ENCODE measurements at places on chromosomes 4 and X.

GRCh38 chr4:74344031-74344430 is 20.9 kb upstream of the EREG start:
- DNase-seq, result no peak

DNA sequence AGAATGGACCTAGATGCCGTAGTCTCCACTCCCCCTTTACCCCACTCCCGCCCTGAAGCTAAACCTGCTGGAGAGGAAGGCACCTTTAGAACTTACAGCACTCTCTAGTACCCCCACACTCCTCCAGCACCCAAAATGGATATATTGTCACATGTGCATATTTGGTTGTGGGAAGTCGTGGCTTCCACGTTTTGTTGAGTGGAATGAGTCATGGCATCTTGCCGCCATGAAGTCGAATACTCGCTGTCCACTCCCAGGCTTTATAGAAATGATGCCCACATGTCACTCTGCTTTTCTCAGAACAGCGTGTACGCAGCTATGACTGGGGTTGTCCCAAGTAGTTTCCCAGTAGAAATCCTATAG is 545 bp downstream of the ABCE1 start:
- peak; percentile 1 for DNase-seq

DNA sequence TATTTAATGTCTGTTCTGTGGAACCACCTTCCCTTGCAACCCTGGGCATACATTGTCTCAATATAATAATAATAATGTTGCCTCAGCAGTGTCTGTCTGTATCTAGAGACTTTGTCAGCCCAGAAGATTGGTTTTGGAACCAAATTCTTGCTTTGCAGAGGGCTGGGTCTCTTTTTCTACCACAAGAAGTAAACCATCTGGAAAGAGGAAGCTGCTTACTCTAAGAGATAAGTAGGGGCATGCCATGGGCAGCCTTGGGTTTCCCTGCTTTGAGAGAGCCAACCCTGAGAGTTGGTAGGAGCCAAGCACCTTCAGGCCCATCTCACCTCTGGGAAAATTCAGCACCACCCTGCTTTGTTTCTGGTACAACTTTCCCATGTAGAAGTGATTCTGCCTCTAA is 27.0 kb downstream of the TMEM31 start:
- DNase-seq, result no peak

DNA sequence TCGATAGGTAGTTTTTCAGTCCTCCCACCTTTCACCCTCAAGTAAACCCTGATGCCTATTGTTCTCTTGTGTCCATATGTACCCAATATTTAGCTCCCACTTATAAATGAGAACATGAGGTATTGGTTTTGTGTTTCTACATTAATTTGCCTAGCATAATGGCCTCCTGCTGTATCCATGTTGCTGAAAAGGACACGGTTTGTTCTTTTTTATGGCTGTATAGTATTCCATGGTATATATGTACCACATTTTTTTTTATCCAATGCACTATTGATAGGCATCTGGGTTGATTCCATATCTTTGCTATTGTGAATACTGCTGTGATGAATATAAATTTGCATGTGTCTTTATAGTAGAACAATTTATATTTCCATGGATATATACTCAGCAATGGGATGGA is 199.2 kb downstream of the RAB28 start:
- no peak for DNase-seq

- DNase-seq, result no peak
Observed at GRCh38 chrX:42615161-42615563, 162.8 kb downstream of the PPP1R2C start.

GRCh38 chr4:180189666-180190065 is 2053.5 kb upstream of the TENM3 start:
- no peak for DNase-seq

DNA sequence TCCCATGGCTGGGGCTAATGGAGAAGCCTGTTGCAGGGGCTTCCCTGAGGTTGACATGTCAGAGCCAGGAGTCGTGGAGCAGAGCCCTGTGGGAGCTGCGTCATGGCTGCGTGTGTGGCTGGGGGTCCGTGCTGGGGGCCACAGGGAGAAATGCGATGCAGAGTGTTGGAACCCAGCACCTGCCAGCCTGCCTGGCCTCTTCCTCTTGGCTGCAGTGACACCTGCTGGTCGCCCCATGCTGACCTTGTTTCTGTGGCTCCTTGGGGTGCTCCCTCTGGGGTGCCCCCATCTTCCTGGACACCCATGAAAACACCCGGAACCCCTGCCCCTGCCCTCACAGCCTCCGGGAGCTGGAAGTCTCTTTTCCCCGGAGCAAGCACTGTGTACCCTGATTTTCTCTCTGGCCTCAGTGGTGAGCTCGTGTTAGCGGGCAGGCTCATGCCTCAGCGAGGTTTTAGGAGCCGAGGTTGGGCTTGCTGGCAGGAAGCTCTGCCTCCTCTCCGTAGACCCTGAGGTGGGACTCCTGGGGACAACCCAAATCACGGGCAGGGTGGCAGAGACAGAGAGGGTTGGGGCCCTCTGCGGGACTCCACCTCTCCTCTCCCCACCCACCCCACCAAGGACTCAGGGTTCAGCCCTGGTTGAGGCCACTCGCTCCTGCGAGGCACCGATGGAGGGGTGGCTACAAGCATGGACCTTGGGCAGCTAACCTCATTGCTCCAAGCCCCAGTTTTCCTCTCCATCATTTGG is 103.7 kb downstream of the SORCS2 start:
- DNase-seq, result no peak

GRCh38 chr4:8297141-8297601 is 27.6 kb downstream of the HTRA3 start:
- DNase-seq, result no peak

- no peak for DNase-seq
Observed at GRCh38 chr4:113086172-113086695, 36.8 kb downstream of the ANK2 start.

DNA sequence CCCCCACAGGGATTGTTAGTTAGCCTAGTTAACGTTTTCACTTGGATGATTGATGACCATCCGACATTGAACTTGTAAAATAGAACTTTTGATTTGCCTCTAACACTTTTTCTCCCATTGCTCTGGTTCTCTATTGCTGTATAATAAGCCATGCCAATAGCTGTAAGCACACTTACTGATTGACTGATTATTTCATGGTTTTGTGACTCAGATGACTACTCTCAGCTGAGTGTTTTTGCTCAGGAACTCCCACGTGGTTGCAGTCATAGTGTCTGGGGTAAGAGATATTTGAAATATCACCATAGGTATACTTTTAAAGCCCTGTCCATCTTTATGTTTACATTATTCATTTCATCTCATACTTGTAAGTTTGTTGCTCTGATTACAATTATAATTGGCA is 1285.5 kb downstream of the STIM2 start:
- DNase-seq, result no peak

DNA sequence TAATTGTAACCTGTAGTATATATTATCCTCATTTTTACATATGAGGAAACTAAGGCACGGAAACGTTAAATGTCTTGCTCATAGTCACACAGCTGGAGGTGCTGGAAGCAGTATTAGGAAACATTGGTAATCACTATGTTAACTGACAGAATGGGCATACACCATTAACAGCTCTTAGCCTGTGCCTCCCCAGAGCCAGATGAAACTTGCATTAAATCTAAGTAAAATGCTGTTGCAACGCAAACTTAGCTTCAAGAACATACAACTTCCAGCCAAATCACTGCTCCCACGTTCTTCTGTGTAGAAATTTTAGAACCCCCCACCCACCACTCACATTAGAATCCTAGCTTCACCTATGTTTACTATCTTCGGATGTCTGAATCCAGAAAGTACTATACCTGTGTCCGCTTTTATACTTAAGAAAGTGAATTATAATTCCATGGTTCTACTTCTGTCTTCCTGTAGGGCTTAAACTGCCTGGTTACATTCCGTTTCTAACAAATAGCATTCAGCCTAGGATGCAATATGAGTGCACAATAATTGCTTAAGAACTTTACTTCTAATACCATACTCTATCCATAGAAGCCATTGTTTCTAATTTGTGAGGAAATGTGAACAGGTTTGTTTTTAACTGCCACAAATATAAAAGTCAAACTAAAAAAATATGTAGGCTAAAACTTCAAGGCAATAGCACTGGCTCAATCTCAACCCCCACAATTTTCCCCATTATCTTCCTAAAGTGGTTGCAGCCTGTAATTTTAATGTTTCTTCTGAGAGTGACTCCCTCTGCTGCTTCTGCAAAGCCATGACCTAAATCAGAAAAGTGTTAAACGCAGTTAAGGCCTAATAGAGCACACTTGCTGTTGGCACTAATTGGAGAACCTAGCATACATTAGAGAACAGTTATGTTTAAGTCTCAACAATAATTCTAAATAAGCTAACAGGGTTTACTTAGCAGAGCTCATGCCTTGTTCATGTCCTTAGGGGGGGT is 4.4 kb downstream of the UNC5C start:
- DNase-seq, result no peak

- DNase-seq, result no peak
Observed at GRCh38 chr4:10104211-10104990, 12.2 kb downstream of the WDR1 start.

DNA sequence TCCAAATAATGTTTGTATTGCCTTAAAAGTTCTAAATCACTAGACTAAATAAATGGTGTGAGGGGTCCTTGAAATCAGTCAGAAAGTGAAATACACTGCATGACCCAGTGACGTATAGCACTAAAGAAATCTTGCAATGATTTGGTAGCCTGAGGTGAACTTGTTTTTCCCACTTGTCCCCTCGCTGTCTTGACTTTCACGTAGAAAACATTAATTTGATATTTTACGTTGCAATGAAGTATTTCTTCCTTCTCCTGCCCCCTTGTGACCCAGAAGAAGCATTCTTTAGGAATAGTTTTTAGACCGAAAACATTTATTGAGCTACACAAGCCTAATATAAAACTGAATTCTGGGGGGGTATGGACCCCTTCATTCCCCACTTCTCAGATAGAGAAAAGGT is 3.7 kb downstream of the KLB start:
- DNase-seq, result no peak

GRCh38 chr4:17647176-17647806 is 32.9 kb downstream of the MED28 start:
- no peak for DNase-seq

- no peak for DNase-seq
Observed at GRCh38 chr4:150401083-150401687, 180.8 kb upstream of the MAB21L2 start.

DNA sequence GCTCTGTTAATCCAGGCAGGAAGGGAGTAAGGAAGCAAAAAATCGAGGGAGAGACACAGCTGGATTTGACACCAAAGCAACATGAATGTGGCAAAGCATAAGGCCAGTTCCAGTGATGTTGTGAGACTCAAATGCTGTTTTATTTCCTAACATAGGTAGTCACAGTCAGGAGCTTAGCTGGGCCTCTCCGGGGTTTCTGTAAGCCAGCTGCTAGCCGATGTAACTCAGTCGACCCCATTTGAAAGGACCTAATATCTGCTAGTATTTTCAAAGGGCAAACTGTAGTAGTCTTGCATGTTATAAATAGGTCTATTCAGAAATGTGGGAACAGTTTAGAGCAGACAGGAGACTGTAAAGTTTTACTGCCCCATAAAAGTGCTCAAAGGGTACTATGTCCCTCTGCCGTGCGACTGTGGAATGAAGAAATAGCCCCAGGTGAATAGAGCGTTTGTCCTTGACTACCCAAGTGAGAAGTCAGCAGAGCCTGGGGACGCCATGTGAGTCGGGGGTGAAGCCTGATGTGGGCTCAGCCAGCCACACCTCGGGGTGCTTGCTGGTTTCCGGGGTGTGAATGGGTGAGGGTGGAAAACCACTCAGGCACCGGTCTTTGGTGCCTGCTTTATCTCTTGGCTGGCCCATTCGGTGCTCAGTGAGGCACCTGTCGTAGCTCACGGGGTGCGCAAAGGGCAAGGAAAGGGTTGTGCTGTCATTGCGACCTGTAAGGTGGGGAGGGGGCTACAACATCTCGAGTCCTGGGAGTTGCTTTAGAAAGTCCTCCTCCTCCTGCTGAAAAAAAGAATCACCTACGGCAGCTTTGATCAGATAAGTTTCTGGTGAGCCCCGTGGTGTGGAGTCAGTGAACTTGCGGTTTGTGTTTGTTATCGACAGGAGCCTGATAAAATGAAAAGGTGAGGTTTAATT is 745 bp downstream of the TRIM2 start:
- DNase-seq, result no peak

DNA sequence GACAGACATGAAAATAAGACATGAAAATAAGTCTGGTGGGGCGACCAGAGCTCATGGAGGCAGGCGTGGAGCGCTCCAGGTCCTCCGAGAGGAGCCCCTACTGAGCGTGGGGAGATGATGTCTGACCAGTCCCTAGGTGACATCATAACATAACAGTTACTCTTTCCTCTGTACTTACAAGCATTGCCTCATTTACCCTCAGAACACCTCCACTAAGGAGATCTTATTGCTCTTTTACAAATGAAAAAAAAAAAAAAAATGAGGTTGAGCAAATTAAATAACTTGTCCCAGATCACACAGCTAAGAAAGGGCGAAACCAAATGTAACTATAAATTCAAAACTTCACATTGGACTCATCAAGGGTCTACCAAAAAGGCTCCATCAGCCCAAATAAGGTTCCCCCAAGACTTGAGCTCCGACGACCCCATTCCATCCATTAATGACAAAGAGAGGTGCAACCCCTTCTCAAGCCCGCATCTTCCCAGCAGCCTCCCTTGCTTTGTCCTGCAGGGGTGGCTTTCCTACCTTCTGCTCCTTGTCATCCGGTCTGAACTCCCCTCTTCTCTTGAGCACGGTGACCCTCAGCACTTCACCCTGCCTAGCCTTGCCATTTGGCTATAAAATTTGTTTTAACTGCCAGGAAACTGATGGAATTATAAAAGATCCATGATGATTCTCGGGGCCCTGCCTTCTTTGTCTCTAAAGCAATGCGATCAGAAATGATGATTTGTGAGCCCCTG is 246.7 kb downstream of the DHX15 start:
- no peak for DNase-seq

GRCh38 chrX:129000018-129000417 is 523.3 kb downstream of the SMARCA1 start:
- DNase-seq, result no peak

DNA sequence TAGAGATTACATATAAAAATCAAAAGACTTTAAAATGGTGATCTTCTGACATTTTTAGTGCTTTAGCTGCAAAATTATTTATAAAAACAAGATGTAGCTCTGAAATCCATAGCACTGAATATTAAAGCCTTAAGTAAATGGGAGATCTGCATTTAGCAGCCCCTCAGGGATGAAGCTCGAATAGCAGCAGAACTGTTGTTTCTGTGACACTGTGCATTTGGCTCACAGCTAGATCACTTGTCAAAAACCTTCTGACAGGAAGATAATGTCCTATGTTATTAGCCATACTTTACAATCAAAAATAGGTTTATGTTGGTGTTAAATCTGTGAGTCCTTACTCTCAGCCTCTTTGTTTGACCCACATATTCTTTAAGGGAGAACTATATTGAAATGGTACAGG is 14.1 kb upstream of the PYURF start:
- DNase-seq, result no peak

- no peak for DNase-seq
Observed at GRCh38 chrX:40729598-40730584, 5.5 kb downstream of the MED14 start.

DNA sequence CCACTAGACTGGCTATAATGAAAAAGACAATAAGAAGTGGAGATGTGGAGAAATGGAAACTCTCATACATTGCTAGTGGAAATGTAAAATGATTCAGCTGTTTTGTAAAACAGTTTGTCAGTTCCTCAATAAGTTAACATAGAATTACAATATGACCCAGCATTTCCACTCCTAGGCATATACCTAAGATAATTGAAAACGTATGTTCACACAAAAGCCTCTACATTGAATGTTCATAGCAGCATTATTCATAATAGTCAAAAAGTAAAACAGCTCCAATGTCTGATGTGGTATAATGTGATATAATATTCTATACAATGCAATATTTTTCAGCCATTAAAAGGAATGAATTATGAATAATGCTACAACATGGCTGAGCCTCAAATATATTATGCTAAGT is 10.2 kb downstream of the EDA start:
- no peak for DNase-seq

GRCh38 chr4:74376888-74377483 is 12.0 kb downstream of the EREG start:
- DNase-seq, result no peak
